Left lobe of liver (tissue), 2 donors: ENCODE measurements at places on chromosomes 6 and 20. TPM values are rescaled to one million over a fixed set of nuclear protein-coding genes. Genes with fewer than 3 reads are reported as not detected.

GRCh38 chr6:7633361-7633760, 43.4 kb downstream of the SNRNP48 start:
- no peak for DNase-seq

DNA sequence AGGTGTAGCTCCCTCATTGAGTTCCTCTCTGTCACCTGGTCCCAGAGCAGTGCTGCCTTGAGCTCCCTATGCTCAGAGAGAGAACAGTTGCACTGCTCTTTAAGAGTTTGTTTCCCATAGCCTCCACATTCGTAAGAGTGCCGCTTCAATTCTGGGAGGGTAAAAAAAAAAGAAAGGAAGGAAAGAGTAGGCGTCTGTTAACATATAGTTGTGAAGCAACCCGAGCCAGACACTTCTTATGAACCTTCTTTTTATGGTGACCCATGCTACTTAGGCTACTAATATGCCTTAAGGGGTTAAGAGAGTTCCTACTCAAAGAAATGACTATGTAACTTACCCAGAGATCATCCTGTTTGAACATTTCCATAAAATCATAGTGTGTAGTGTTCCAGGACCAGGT, 4.3 kb upstream of the ARG1 start:
- DNase-seq: no peak

DNA sequence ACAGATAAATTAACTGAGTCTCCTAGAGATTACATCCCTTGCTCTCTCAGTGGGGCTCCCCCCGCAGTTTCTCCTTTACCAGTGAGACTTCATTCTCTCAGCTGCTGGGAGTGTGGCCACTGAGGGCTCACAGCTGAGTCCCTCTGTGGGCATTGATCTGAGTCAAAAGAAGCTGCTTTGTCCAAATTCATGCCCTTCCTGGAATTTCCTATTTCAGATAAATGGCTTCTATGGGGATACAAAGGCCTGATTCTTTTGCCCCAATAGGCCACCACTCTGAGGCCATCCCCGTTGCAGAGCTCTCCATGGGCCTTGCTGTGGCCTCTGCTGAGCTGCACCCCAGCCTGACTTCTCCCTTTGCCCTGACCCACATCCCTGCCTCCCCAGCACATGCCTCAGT, 10.0 kb downstream of the CST5 start:
- DNase-seq: no peak

DNA sequence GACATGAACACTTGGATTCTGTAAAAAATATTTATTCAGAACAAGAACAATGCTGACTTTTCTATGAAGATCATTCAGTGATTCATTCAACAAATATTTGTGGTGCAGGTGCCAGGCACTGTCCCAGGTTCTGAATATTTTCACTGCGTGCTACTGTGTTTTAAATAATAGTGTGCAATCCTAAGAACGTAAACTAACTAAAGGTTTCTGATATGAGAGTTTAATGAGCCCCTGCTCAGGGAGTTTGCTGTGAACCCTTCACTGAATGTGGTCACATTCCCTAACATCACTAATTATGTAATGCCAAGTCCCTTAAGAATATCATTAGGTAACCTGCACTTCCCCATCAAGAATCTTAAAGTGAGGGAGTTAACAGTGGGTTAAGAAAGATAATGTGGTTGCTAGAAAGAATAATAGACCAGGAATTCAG, 1.7 kb upstream of the TMEM170B start:
- DNase-seq: no peak

GRCh38 chr20:53100476-53100911, 128.3 kb downstream of the TSHZ2 start:
- DNase-seq: no peak

GRCh38 chr20:54630582-54630981, 155.2 kb downstream of the DOK5 start:
- DNase-seq: no peak

The KCNQ2 gene
- total RNA-seq: not detected

The SAMD10 gene
- 3.5 TPM for total RNA-seq

The SRMS gene
- total RNA-seq: not detected
